ENCODE measurements at places on chromosomes 7 and 10.

DNA sequence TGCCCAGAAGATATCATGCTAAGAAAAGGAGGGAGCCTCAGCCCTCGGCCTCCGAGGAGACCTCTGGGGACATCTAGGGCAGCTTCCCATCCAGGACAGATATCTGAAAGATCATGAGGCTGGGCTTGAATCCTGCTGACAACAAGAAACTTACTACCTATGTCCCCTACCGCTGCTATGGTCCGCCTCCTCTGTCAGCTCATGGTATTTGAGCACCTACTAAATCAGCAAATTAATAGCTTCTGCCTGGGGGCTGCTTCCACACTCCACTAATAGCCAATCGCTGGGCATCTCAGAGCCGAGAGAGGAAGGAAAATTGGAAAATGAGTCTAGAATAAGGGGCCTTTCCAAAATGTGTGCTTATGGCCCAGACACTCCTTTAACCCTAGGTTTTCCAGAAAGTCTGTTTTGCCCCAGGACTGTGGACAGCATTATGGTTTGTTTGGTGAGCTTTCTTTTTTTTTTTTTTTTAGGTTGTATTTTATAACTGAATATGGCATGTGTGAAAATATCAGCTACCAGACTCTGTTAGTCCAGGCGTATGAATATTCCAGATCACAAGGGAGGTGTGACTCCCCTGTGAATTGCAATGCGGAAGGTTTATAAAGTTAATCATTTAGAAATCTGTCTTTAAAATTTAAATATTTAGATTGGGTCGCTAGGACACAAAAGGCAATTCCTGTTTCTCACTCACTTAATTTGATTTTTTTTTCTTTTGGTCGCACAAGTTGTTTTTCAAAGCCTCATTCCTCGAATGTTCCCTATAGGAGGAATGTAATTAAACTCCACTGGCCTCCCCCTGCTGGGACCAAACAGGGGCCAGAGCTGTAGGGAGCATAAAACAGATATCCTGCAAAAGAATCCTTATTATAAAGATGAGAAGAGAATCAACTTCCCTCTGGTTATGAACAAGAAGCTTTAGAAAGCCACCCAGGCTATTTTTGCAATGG is 89.4 kb downstream of the PARP12 start:
- no peak for DNase-seq

- no peak for DNase-seq
Observed at GRCh38 chr7:78993341-78993740, 460.1 kb downstream of the MAGI2 start.

DNA sequence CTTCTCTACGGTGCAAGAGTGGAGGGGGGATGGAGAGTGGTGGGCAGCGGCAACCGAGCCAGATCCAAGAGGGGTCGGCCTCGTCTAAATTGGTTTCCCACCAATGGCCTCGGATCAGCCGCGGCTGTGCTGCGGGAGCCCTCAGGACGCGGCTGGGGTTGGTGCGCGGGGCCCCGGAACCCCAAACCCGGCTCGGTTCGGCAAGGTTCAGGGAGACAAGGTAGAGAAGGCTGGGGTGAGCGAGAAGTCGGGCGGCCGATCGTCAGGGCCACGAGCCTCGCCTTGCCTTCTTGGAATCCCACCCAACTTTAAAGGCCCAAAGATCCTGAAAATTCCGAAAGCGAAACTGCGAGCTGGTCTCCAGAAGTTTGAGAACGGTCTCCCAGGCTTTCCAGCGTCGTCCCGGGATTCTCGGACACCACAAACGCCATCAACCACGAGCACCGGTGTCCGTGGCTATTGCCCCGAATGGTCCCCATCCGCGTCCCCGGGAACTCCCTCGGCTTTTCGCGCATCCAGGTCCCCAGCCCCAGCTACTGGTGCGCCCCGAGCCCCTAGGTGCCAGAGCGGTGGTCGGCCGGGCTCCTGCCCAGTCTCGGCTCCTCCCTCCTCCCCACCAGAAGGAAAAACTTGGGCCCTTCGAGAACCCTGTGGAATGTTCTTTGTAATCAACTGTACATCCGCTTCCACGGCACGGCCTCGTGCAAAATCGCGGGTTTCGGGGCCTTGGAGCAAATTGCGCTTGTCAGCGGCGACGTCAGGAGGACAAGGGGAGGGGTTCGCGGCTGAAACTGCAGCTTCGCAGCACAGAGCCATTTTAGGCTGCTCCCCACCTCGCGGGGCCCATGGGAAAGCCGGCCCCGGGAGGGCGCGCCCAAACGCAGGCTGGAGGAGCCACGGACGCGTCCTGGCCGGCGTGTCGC is 3.2 kb downstream of the SFMBT2 start:
- peak; percentile 31 for DNase-seq

DNA sequence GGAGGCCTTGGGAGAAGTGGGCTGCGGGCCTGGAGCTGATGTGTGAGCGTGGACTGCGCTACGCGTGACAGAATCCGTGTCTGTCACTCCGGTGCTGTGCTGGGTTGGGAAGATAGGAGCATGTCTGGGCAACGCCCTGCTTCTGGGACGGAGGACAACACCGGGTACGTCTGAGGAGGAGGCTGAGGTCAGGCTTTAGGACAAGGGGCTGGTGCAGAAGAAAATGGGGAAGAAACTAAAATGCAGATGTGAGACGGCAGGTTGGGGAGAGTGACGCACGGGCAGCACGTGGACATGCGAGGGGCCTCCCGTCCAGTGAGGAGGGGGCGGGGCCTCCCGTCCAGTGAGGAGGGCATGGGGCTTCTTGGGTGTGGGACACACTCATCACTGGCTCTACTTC is 207.4 kb downstream of the DNAJB6 start:
- no peak for DNase-seq

DNA sequence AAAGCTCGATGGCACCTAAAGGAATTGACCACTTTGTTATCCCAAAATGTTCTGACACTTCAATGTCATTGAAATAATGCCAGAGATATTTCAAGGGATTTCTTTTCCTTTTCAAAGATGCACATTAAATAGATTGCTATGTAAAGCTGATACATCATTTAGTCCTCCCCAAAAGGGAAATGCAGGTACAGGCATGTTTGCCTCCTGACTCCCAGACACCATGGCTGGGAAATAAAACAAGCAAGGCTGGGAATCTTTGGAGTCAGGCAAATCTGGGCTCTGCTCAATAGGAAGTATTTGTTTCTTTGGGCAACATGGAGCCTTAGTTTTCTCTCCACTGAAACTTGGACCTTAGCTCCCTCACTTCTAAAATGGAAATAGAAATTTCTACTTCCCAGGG is 230.8 kb upstream of the LRRTM3 start:
- no peak for DNase-seq

- DNase-seq, result no peak
Observed at GRCh38 chr10:96860631-96861277, 28.7 kb downstream of the LCOR start.
